Fibroblast of skin of abdomen (primary cell): ENCODE measurements at places on chromosomes 6 and 20.

GRCh38 chr6:96520171-96521115 lies 1.2 kb upstream of the UFL1 start:
- no peak for DNase-seq

DNA sequence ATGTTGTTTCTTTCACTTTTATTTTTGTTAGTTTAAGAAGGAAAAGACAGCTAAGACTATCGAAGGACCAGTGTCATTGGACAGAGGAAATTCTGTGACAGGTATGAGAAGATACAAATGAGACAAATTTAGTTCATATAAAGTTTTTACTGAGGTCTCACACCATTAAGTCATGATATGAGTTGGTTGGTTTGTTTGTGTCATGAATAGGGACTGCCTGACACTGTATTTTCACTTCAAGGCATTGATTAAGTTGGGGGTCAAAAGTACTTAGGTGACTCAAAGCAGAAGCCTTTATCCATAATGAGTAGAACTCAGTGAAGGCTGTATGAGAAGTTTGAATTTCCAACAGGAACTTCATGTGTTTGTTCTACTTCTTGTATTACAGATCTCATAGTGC lies 21.3 kb upstream of the HIVEP2 start:
- no peak for DNase-seq

- DNase-seq = peak; percentile 93
These were observed 9.6 kb downstream of the MOXD1 start for GRCh38 chr6:132391391-132392269.

DNA sequence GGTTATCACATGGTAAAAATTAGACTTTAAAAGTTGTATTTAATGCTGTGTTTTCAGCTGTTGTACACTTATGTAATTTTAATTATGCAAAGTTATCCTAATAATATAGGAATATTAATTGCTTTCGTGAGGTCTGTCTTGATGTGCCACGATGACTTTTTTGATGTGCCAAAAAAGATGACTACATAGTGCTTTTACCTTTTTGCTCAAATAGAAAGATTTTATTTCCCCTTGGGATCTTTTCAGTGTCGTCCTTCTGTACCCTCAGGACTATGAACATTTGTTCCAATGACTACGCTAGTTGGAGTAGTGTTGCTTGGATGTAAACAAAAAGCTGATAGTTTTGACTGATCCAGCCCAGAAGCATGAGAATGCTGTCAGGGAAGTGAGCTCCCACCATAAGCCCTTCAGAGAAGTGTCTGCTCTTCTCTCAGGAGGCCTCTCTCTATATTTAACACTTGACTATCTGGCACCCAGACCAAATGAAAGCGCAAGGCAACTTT lies 1.2 kb upstream of the CD164 start:
- no peak for DNase-seq

DNA sequence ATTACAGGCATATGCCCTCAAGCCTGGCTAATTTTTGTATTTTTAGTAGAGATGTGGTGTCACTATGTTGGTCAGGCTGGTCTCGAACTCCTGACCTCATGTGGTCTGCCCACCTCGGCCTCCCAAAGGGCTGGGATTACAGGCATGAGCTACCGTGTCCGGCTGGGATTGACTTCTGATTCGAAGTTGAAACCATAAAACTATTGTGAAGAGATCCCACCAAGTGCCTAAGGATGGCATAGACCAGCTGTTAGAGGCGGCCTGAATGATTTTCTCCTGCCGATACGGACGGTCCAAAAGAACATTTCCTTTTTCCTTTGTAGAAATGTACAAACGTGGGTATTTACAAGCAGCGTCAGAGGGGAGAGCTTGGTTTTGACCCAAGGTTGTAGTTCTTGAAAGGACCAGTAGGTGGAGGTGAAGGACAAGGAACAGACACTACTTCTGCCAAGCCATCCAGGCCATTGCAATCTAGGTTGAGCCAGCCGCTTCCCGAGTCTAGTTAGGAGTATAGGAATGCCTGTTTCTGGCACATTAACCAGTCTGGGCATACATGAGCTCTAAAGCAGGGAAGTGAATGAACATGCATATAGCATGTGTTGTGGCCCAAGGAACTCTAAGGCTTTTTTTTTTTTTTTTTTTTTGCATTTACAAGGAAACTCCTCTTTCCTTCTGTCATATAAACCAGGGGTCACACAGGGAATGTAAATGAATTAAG lies 29.0 kb downstream of the MOCS3 start:
- DNase-seq = peak; percentile 85

- no peak for DNase-seq
These were observed 139.0 kb downstream of the JARID2 start for GRCh38 chr6:15384901-15385300.

DNA sequence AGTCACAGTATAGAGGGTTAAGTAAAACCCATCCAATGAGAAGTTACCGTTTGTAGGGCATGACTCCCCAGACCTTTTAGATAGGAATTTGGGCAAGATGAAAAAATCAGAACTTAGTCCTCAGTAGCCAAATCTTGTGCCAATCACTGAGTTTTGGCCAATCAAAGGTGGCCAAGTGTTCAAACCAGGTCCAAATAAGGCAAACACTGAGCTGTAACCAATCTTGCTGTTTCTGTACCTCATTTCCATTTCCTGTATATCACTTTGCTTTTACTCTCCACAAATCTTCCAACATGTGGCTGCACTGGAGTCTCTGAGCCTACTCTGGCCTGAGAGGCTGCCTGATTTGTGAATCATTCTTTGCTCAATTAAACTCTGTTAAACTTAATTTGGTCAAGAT lies 81.8 kb upstream of the GPR6 start:
- peak; percentile 41 for DNase-seq

- DNase-seq = no peak
These were observed 73.7 kb downstream of the EDN1 start for GRCh38 chr6:12363651-12364381.

- no peak for DNase-seq
These were observed 281.7 kb upstream of the GJE1 start for GRCh38 chr6:141851063-141851462.

DNA sequence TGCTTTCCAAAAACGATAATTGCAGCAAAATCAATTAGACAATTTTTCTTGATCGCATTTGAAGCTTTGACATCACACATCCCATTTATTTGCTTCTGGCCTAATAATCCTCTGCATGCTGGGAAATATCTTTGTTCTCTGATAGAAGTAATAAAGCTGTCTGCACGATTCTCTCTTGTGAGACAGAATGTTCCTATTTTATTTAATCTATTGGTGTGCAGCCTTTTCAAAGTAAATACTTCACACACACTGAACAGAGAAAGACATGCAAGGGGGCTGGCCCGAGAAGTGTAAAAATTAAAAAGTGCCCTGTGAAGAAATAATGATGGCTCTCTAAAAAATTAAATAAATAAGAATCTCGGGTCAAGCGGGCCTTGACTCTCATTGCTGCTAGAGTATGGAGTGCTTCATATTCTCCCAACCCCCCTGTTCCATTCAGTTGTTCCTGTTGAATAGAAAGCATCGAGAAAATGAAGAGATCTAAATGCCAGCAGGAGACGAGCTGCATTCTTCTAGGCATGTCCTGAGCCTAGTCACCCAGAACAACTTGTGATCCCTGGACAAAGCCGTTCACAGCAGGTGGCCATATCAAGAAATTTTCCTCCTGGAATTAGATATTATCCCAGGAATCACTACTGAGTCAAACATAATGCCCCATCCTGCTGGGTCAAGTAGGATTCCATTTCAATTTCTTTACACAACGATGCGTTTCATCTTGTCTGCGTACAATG lies 625.9 kb upstream of the EPHA7 start:
- DNase-seq = no peak

DNA sequence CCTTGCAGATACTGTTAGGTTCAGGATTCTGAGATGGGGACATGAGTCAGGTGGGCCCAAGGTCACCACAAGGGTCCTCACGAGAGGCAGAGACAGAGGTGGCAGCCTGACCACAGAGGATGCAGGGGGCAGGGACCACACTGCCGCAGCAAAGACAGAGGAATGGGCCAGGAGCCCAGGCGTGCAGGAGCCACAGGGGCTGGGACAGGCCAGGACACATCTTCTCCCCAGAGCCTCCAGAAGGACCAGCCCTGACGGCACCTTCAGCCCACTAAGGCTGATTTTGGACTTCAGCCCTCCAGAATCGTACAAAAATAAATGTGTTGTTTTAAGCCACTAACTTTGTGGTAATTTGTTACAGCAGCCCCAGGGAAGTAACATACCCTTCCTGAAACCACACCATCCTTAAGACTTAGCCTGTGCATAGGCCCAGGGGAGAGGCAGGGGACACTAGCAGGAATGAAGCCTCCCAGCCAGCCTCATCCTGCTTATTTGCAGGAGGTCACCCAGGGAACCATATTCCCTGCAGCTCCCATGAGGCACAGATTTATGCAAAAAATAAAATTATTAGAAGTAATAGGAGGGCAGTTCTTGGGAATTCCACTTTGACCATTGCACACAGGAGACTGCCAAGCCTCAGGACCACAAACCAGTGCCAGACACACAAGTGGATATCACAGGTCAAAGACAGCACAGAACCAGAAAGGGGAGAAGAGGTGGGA lies 119.3 kb upstream of the CST7 start:
- no peak for DNase-seq

GRCh38 chr6:125198398-125198937 lies 44.9 kb downstream of the TPD52L1 start:
- no peak for DNase-seq

GRCh38 chr6:69263297-69263696 lies 533.5 kb downstream of the LMBRD1 start:
- no peak for DNase-seq

- DNase-seq = peak; percentile 77
These were observed 64.1 kb upstream of the DDR1 start for GRCh38 chr6:30820193-30820592.

DNA sequence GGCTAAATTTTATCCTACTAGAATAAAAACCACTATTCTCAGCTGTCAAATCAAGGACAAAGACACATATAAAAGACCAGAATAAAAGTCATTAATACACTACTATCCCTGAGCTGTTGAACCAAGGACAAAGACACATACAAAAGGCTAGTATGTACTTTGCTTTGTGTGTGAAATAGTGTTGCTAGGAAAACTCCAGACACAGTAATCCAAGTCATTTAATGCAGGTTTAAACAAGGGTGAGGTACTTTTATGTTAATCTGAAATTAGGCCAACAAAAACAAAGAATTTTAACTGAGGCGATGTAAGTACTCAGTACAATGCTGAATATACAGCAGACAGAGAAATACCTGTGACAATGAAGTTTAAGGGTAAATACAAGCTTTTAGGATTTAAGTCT lies 18.9 kb downstream of the GCLC start:
- no peak for DNase-seq

DNA sequence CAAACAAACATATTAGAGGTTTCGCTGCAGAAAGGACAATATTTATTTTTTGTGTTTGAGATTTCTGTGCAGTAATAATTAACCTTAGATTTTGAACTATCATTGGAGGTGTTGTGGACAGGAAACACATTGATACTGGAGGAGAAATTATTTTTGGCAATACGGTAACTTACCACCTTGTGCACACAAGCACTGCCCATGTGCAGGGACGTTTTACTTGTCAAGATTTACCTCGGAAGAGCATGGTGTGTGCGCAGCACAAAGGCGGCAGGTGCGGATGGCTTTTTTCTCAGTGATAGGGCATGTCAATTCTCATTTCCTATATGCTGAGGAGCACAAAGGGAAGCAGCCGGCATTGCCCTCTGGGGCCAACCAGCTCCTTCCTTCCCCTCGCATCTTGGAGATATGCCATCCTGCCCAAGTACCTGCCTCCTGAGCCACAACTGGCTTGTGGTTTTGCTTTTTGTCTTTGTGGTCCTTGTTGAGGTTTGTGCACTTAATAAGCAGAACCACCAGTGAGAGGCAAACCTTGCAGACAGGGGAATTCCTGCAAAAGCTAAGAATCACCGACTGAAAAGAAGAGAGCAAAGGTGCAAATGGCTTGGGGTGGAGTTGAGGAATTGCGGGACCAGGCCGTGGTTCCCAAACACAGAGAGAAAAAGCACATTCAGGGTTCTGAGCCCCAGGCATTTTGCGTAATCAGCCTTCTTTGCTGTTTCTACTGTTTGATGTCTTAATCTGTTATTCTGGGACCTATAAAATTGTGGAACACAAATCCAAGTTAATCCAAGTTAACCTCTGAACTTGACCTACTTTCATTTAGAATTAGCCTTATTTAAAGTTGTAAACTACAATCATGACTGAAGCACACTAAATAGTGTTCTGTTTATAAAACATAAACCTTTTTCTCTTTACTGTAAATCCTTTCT lies 21.9 kb downstream of the SAMD5 start:
- DNase-seq = no peak

- DNase-seq = no peak
These were observed 62.1 kb downstream of the STK35 start for GRCh38 chr20:2163757-2164156.

DNA sequence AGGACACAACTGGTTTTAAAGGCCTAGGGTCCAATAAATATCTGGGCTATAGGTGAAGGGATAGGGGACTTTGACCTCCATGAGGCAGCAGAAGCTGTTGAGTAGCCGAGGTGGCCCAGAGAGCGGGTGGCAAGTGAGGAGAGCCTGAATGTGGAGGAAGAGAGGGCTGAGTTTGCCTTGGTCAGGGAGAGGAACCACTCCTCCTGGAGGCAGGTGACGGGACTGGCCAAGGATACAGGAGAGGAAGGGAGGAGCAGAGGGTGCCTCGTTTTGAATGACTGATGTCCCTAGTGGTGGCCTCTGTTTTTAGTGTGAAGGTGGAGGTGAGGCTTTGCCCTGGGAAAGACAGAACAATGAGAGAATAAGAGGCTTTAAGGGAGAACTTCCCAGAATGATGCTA lies 19.1 kb upstream of the AAR2 start:
- DNase-seq = no peak

DNA sequence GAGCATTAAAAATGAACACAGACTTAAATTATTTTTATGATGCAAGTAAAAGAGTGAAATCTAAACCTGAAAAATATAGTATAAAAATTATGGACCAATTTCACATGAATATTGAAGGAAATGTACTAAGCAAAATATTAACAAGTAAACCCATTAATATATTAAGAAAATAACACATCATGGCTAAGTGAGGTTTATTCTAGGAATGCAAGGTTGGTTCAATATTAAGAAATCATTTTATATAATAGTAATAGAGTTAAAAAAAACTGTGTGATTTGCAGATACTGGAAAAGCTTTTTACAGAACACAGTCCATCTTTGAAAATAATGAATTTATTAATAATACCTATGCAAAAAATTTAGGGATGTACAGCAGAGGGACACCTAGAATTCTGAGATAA lies 20.9 kb downstream of the ZSCAN12 start:
- no peak for DNase-seq

DNA sequence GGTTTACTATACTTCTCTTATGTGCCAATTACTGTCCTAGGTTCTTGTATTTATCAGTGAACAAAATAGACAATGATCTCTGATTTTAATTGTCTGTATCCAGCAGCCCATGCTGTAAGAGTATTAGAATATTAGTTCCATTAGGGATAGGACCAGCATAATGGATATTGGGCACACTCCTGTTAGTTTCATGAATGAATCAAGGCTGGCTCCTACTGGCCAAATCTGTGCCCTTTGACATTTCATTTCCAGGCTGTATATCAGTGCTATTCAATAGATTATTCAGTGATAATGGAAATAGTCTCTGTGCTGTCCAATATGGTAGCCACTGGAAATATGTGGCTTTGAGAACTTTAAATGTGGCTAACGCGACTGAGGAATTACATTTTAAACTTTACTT lies 1007.9 kb upstream of the FLRT3 start:
- DNase-seq = no peak
